Osteocyte (in vitro differentiated cells): ENCODE measurements at places on chromosomes 16 and 17.

DNA sequence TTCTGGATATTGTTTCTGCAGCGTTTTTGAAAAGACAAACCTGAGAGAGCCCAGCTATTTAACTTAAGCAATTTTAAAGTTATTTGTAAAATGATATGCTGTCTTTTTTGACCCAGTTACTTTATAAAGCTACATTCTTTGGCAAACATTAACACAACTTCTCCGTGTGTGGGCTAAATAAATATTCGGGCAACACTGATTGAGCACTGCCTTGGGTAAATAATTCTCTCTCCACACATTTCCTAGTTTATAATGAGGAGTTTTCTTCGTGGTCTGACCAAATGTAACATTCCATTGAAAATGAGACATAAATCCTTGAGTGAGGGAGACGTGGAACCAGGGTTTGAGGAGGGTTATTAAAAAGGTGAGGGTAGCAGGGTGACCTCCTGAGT is 142.8 kb downstream of the WWOX start:
- DNase-seq, result no peak

- no peak for DNase-seq
Observed at GRCh38 chr17:80501741-80502577, 25.6 kb upstream of the NPTX1 start.

GRCh38 chr16:30491744-30492308 is 19.3 kb downstream of the ITGAL start:
- no peak for DNase-seq

- DNase-seq, result no peak
Observed at GRCh38 chr16:81099958-81100357, 3.8 kb upstream of the GCSH start.

DNA sequence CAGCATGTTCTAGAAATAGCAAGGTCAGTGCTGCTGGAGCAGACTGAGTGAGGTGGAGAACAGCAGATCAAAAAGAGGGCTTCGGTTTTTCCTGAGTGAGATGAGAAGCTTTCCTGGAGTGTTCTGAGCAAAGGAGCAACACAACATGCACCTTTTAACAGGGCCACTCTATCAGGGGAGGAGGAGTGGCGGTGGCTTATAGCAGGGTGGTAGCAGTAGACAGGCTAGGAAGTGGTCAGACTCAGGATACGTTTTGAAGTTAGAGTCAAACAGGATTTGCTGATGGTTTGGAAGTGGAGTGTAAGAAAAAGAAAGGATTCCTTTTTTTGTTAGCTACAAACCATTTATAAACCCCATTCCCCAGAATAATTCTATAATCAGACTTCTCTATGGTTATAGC is 12.5 kb downstream of the POLG2 start:
- no peak for DNase-seq

DNA sequence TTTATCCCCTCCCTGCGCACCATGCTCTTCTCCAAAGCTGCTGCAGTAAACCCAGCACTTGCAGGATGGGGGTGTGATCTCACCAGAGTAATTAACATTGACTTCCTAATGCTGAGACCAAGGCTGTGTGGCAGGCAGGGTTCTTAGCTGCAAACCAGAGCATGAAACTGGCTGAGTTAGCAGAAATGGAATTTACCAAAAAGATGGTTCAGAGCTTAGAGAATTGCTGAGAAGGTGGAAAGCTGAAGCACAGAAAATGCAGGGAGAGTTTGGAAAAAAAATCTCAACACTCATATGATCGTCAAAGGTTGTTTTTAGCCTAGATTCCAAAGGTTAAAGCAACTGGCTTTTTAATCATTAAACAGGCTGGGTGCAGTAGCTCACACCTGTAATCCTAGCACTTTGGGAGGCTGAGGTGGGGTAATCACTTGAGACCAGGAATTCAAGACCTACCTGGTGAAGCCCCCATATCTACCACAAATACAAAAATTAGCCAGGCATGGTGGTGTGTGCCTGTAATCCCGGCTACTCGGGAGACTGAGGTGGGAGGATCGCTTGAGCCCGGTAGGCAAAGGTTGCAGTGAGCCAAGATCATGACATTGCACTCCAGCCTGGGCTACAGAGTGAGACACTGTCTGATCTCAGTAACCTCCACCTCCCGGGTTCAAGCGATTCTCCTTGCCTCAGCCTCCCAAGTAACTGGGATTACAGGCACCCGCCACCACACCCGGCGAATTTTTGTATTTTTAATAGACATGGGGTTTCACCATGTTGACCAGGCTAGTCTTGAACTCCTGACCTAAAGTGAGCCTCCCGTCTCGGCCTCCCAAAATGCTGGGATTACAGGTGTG is 6.0 kb upstream of the TXNDC11 start:
- DNase-seq, result no peak

GRCh38 chr17:76107509-76107908 is 3.9 kb upstream of the EXOC7 start:
- no peak for DNase-seq

- DNase-seq, result no peak
Observed at GRCh38 chr16:13397126-13397525, 495.7 kb downstream of the SHISA9 start.

DNA sequence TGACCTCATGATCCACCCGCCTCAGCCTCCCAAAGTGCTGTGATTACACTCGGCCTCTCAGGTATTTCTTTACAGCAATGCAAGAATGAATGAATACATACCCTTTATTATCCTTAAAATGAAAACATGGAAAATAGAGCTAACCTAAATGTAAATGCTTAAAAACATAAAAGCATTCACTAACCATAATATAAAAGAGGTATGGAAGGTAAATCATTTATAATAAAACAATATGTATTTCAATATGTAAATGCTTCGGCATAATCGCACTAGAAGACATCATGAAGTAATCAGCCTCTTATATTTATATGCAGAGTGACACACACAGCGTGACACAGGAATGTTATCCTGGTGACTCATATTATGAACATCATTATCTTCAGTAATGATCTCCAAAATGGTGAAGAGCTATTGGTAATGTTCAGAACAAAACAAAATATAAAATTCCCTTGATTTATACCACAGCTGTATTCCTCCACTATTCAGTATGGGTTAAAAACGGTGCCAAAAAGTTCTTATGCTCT is 53.9 kb downstream of the AIPL1 start:
- DNase-seq, result no peak

DNA sequence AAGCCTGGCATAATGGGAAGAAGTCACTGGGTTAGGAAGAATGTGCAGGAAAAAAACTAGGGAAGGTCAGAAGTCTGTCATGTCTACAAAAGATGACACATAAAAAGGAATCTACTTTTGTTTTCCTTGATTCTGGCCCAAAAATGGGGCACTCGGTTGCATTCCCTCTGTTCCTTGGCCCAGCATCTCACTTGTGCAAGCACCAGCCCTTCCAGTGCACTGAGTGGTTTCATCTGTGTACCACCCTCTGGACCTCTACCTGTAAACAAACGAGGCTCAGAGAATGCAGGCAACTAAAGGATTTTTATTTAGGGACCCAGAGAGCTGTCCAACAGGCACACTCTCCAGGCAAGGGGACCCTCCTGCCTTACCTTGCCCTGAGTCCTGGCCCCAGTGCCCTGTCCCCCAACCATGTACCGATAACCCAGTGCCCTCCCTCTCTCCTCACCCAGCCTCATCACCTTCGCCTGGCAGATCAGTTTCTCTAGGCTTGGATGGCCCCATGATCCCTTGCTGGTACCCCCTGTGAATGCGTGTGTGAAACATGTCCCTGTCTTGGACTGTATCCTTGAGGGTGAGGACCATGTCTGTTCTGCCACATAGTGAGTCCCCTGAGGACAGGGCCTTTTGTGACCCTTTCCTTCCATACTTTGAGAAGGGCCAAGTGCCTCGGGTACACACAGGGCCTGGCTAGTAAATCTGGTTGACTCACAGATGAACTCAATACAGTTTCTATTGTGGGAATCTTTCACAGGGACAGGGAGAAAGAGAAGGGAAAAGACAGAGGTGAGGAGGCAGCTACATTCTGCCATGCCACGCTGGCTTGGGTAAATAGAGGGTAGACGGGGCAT is 13.3 kb downstream of the NXPH3 start:
- DNase-seq, result peak; percentile 44

GRCh38 chr17:14304773-14305517 is 4.1 kb downstream of the HS3ST3B1 start:
- DNase-seq, result peak; percentile 62

GRCh38 chr17:4893272-4893671 is 6.1 kb upstream of the C17orf107 start:
- no peak for DNase-seq

DNA sequence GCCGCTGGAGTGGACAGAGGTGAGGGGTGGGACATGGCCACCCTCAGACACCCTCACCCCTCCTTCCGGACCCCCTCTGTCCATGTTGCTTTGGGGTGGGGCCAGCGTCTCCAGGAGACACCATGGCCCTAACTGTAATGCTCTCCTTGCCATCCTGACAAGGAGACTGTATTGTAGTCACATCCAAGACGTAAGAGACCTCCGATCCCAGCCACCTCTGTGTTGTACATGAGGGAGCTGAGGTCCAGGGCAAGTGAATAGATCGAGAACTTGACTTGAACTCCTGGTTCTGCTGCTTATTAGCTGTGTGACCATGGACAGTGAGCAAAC is 30.2 kb downstream of the POLR3E start:
- DNase-seq, result no peak

DNA sequence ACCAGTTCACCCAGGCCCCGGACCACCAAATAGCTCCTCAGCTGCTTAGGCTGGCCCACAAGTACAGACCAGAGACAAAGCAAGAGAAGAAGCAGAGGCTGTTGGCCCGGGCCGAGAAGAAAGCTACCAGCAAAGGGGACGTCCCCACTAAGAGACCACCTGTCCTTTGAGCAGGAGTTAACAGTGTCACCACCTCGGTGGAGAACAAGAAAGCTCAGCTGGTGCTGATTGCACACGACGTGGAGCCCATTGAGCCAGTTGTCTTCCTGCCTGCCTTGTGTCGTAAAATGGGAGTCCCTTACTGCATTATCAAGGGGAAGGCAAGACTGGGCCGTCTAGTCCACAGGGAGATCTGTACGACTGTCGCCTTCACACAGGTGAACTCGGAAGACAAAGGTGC is 15.4 kb downstream of the FOXF1 start:
- no peak for DNase-seq
